Progenitor cell of endocrine pancreas (in vitro differentiated cells): ENCODE measurements at places on chromosomes 11 and 22.
A peak's percentile ranks its signal among the peaks of the same experiment; 100 is the strongest.

- no peak for DNase-seq
Measured at GRCh38 chr11:108597736-108598355, 4.3 kb upstream of the EXPH5 start.

DNA sequence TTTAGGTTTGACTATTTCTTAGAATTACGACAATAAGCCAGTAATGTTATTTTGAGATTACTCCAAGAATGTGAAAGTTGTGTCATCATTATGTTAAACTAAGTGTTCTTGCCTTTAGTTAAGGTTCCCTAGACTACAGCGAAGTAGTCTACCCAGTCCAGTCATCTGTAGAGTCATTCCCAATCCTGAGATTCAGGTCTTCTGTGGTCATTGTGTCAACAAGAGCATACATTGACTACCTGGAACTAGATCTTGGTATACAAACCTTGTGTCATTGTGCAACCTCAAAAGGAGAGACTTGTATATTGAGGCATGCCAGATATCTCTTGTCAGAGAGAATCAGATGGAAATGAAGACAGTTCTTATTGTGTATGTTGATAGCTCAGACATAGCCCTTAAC lies 115.9 kb downstream of the ATM start:
- no peak for DNase-seq

- DNase-seq: no peak
Measured at GRCh38 chr11:123302751-123303195, 107.7 kb upstream of the CLMP start.

GRCh38 chr22:46262449-46263215 lies 511 bp downstream of the PKDREJ start:
- DNase-seq: peak; percentile 21

DNA sequence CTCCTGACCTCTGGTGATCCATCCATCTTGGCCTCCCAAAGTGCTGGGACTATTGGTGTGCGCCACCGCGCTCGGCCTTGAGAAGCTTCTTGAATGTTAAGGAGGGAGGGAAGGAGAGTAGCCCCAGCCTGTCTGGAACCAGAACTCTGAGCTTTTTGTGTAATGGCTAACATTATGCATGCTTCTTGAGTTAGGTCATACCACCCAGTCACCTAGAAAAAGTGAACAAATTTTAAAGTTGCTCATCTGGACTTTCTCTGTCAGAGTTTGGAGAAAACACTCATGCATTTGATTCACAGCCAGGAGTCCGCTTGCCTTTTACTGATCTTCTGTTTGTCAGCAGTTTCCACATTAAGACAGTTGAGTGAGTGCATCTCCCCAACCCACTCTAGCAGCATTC lies 82.1 kb downstream of the PPP6R3 start:
- DNase-seq: no peak

DNA sequence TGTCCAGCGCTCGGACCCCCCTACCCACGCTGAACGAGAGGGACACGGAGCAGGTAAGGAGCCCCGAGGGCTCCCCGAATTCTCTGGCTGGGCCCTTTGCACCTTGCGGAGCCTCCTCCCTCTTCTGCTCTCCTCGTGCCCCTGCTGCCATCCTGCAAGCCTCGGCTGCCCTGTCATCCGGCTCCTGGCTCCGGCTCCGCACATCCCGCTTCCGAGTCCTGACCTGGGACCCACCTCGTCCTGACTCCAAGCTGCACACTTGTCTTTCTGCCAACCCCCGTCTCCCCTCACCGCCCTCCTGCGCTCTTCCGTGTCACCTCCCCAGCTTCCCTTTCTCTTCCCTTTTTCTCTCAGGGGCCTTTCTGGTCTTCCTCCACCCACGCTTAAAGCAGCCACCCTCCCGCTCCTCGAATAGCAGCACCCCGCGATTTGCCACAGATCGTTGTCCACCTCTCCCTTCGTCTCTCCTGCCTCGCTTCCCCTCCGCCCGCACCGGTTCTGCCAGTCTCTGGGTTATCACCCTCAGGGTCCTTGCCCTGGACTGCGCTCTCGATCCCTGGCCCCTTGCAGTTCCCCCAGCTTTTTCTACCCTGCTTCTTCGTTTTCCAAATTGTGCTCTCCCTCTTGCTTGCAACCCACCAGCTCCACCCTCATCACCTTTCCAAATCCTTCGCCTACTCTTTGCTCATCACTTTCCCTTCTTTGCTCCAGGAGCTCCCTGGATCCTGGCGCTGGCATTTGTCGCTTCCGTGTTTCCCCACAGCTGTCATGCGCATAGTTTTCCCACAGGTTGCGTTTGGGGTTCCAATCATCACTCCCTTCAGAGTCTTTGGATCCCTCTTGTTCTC lies 822 bp downstream of the MARK2 start:
- no peak for DNase-seq

- no peak for DNase-seq
Measured at GRCh38 chr22:19047993-19048392, 74.2 kb downstream of the DGCR2 start.

GRCh38 chr22:31753005-31753633 lies 700 bp upstream of the DEPDC5 start:
- peak; percentile 61 for DNase-seq

DNA sequence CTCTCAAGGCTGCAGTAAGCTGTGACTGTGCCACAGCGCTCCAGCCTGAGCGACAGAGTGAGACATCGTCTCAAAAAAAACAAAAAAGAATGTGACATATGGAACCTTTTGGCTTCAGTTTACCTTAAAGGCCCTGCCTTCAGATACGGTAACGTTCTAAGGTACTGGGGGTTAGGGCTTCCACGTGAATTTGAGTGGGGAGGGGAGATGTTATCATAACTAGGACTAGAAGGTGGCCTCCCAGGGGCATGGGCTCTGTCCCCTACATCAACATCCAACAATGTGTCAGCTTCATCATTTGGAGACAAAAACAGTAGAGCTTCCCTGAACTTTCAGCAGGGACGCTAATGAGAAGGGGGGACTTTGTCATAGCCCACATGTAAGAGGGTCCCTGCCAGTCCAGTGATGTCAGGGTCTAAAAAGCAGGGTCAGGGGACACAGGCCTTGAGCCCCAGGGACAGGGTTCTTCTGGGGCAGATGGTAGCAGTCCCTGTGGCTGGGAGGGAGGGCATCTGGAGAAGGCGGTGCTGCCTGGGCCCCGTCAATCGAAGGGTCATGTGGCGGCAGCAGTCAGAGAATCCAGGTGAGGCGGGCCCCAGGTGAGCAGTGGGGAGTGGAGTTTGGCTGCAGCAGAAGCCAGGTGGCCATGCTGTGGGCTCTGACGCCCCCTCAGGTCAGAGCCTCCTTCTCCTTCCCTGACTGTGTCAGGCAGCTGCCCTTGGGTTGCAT lies 79.8 kb downstream of the BCR start:
- peak; percentile 37 for DNase-seq

GRCh38 chr11:117823946-117824420 lies 561 bp downstream of the FXYD2 start:
- DNase-seq: no peak
